ENCODE measurements at places on chromosomes 4 and X.

GRCh38 chr4:177596035-177596434 lies 153.8 kb upstream of the AGA start:
- H3K27me3 ChIP-seq: no peaks in the 10 kb centered on the region
- no peaks in the 10 kb centered on the region for H3K4me1 ChIP-seq
- no peak overlapping the region for H3K27ac ChIP-seq
- no peak for DNase-seq
- H3K4me3 ChIP-seq: no peak overlapping the region

- no peak for DNase-seq
- H3K36me3 ChIP-seq: peaks cover 14% of the 10 kb centered on the region
- no peaks in the 10 kb centered on the region for H3K27me3 ChIP-seq
- no peak overlapping the region for H3K27ac ChIP-seq
- no peak overlapping the region for H3K4me3 ChIP-seq
- no peaks in the 10 kb centered on the region for H3K4me1 ChIP-seq
These were observed 37.0 kb downstream of the NAP1L5 start for GRCh38 chr4:88660446-88661294.

- H3K27me3 ChIP-seq: no peaks in the 10 kb centered on the region
- no peaks in the 10 kb centered on the region for H3K4me1 ChIP-seq
- no peak for DNase-seq
These were observed 532.7 kb downstream of the GRXCR1 start for GRCh38 chr4:43425206-43425605.

DNA sequence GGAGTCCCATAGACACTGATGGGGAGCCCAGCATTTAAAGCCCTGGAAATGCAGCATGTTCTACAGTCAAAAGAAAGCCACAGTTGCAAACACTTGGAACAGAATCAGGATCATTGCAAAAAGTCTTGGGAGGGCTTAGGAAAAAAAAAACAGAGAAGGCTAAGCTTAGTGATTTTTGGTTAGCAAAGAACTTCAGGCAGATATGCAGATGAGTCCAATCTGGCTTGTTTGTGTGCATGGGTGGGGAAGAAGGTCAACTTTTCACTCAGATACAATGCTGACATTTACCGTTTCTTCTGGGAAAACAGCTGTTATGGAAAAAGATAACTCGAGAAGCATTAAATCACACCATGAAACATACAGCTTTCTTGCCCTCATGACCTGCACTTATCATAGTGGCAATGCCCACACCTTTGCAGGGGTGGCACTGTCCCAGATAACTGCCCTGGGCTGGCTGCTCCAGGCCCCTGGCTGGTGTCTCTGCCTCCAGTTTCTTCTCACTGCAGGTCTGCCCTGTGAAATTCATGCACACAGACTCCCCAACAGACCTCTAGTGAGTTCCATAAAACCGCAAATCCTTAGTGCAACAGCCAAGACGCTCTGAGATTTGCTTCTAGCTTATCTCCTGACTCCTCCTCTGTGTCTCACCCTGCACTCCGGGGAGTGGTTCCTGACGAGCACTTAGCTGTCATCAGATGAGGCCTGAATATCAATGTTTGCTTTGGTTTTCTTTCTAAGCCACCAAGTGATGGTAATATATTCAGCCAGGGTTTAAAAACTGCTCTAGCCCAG lies 99.2 kb downstream of the DRD5 start:
- no peak for DNase-seq
- H3K27ac ChIP-seq: no peak overlapping the region
- no peaks in the 10 kb centered on the region for H3K27me3 ChIP-seq
- H3K36me3 ChIP-seq: no peaks in the 10 kb centered on the region
- no peaks in the 10 kb centered on the region for H3K4me1 ChIP-seq

DNA sequence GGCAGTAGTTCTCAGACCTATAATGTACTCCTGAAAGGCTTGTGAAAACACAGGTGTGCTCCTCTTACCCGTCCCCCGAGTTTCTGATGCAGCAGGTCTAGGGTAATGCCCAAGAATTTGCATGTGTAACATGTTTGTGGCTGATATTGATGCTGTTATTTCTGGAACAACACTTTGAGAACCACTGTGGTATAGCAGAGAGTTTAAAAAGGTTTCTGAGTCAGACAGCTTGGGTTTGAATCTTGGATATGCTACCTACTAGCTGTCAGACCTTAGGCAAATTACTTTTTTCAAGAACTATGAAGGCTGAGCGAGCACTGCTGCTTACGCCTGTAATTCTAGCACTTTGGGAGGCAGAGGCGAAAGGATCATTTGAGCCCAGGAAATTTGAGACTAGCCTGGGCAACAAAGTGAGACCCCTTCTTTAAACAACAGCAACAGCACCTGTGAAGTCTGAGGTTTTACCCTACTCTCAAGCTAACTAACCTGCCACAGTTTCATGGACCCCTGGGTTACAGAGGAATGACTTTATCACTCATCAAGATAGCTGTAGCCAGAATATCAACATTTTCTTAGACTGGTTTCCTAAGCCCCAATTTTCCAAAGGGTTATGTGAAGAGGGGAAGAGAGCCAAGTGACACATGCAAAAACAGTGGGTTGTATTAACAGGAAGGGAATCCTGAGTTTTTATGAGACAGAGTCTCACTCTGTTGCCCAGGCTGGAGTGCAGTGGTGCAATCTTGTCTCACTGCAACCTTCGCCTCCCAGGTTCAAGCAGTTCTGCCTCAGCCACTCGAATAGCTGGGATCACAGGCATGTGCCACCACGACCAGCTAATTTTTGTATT lies 5.1 kb downstream of the AFF1 start:
- no peaks in the 10 kb centered on the region for H3K27me3 ChIP-seq
- no peak overlapping the region for H3K4me3 ChIP-seq
- H3K4me1 ChIP-seq: peaks cover 56% of the 10 kb centered on the region
- no peak overlapping the region for H3K27ac ChIP-seq
- no peaks in the 10 kb centered on the region for H3K36me3 ChIP-seq
- peak; percentile 2 for DNase-seq

Measured in CD8-positive, alpha-beta memory T cell (primary cell).